Caki2 (cell line): ENCODE measurements at places on chromosomes 11 and 22.
A peak's percentile ranks its signal among the peaks of the same experiment; 100 is the strongest.

- DNase-seq, result no peak
These were observed 499 bp downstream of the LRRC56 start for GRCh38 chr11:537622-538430.

- peak; percentile 62 for DNase-seq
These were observed 35.6 kb upstream of the TPBGL start for GRCh38 chr11:75204685-75205563.

- peak; percentile 65 for DNase-seq
These were observed 1.5 kb downstream of the GALNT18 start for GRCh38 chr11:11620173-11620920.

DNA sequence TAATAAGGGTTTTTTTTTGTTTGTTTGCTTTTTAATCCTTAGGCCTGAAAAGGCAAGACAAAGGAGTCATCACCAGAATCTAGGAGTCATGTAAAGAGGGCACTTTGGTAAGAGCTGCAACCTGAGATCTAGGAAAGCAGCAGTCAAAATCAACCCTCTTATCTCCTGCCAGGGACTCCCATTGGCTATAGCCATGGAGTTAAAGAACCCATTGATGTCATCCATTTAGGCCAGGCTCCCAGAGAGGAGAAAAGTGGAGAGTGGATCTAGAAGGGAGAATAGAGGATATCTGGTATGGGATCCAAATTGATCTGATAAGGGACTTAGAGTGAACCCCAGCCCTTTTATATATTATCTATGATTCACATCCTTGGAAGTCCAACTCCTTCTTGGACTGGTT lies 35.9 kb downstream of the ZNF215 start:
- no peak for DNase-seq

DNA sequence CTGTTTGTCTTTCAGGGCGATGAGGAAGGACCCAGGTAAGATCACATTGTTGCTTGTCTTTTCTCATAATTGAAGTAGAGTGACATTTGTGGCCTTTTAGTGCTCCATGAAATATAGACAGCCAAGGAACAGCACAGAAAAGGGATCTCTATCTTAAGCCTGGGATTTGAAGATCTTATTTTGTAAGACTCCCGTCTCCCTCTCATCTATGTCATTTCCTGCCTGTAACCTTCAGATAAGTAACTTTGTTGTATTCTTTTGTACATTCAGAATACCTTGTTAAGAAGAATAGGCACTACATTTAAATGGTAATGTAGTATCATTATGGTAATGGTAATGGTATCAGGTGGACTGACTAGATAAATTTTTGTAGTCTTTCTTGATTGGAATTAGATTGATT lies 72.8 kb downstream of the TRIM44 start:
- DNase-seq, result no peak
